ENCODE measurements at places on chromosomes 2 and 18.

GRCh38 chr2:196601430-196602306 lies 37.8 kb upstream of the CCDC150 start:
- no peak for DNase-seq

GRCh38 chr2:232532419-232532818 lies 6.5 kb downstream of the CHRND start:
- no peak for DNase-seq

DNA sequence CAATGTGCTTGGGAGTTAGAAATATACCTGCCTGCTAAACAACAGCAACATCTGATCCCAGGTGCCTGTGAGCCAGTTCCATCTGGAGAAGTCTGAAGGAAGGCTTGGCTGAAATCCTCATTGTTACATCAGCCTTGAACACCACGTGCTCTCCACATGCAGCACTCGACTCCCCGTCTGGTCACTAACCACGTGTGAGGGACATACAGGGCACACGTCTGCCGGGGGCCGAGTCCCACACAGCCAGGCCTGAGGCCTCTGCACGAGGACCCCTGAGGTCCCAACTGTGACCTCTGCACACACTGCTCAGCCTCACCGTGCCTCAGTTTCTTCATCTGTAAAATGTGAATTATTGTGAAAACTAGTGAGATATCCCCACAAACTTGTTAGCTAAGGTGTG lies 236.5 kb upstream of the SALL3 start:
- no peak for DNase-seq

GRCh38 chr2:221810245-221810644 lies 238.1 kb upstream of the EPHA4 start:
- no peak for DNase-seq

- DNase-seq = peak; percentile 75
Measured at GRCh38 chr2:60826111-60826510, 55.3 kb upstream of the REL start.

DNA sequence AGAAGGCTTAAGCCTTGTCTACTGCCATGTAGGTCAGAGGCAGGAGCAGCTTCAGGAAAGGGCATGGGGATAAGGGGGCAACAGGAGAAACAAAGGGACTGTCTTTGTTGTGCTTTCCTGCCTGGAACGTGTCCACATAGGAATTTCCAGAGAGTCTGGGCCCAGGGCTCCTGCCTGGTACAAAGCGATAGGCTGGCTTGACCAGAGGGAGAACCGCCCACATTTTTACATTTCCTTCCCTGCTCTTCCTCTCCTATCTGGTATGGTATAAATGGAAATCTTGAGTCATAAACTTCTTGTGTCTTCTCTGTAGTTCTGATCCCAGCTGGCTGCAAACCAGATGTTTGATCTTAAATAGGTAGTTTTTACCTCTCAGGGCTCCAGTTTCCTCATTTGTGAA lies 414.8 kb downstream of the HRH4 start:
- no peak for DNase-seq

GRCh38 chr2:7429733-7430132 lies 512.5 kb downstream of the RNF144A start:
- no peak for DNase-seq
